ENCODE measurements at places on chromosomes 6 and 20.

DNA sequence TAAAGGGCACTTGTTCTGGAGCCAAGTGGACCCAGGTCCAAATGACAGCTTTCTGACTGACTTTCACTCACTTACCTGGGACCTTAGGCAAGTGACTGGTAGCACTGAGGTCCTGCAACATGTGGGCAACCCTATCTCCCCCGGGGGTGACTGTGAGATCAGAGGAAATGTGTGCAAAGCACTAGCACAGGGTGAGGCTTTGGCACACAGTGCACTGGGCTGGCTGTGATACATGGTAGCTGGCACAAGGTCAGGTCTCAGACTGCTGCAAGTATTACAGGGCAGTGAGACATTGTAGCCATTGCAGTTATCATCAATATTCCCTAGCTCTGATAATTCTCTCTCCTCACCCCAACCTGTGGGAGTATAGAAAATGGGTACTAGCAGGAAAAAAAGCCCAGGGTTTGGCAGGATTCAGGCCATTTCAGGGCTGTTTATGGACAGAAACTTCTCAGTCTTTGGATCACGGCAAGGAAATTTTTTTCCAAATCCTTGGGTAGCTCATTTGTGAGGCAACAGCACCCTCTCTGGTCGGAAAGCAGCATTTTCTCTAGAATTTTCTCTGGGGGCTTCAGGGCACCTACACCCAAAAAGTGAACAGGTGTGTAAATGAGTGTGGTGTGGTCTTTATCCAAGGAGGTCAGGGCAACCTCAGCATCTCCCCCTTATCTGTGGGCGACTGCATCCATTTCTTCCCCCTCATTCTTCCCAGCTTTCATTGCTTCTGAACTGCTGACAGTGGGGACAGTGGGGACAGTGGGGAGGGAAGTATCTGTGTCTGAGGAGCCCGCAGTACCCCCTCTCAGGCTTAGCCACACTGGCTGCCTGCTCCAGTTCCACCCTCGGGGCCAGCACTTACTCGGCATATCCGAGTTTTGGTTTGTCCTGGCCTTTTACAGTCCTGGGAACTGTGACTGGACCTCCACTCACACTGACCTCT lies 148.7 kb upstream of the PHACTR3 start:
- DNase-seq, result peak; percentile 36

- no peak for DNase-seq
These were observed 356.7 kb downstream of the QKI start for GRCh38 chr6:163771180-163771579.

GRCh38 chr6:158377860-158378259 lies 65.6 kb downstream of the TULP4 start:
- DNase-seq, result no peak

DNA sequence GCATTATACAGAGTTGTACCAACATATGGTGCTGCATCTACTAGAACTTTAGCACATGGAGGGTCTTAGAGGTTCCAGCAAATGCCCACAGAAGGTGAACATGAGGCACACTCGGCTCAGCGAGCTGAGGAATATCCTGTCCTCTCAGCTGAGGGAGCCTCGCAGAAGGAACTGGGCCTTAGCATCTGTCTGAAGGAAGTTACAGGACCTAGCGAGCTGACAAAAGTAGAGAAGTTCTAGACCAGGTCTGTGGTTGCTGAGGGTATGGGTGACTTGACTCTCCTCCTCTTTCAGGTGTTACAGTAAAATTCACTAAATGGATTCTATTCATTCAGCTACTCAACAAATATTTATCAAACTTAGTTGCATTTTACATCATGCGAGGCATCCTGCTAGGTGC lies 157.2 kb downstream of the ZDHHC14 start:
- no peak for DNase-seq

All from AML-193 (cell line).